Stimulated activated CD8-positive, alpha-beta memory T cell treated with anti-CD3 and anti-CD28 coated beads, Interleukin-4, amount 100 ng/mL, for 1 hour (primary cell): ENCODE measurements at places on chromosomes 7 and 10.

DNA sequence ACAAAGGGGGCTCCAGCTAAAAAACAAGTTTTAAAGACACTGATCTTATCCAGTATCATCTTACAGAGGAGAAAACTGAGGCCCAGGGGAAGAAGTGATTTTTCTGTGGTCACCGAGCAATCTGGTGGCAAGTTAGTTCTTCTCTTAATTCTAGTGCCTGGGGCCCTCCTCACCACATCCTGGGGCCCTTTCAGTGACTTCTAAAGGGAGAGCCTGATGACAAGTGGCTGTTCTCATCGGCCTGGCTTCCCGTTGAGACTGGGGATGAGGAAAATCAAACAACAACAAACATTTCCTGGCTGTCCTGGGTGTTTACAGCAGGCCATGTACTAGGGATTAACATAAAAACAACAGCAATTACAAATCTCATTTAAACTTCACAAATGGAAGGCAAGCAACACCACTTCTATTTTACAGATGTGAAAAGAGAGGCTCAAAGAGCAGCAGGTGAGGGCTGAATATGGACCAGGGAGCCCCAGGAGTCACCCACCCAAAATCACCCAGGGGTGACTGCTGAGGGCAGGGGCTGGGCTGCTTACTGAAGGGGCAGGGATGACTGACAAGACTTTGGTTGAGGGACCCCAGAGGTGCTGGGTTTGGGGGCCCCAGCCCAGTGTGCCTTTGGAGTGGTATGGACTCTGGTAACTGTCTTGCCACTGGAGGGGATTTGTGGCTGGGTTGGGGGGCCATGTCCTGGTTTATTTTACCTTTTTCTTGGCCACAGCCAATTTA lies 24.7 kb upstream of the MTPAP start:
- DNase-seq: no peak

GRCh38 chr10:79026341-79026761 lies 42.4 kb upstream of the ZMIZ1 start:
- DNase-seq: no peak

DNA sequence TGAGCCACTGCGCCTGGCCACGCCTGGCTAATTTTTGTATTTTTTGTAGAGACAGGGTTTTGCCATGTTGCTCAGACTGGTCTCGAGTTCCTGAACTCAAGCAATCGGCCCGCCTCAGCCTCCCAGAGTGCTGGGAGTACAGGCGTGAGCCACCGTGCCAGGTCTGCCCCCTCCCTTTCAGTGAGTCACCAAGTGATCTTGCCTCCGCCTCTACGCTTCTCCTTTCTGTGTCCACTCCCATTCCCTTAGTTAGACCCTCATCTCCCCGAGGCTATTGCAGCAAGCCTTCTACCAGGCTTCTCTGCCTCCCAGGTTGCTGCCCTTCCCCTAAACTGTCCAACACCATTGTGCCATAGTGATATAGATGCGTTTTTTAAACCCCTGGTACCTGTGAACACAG lies 32.9 kb downstream of the CDC123 start:
- DNase-seq: no peak

GRCh38 chr10:79266543-79267312 lies 80.5 kb upstream of the PPIF start:
- DNase-seq: no peak

GRCh38 chr7:92833766-92834506 lies 2.4 kb downstream of the CDK6 start:
- DNase-seq: peak; percentile 50

GRCh38 chr10:119401671-119402395 lies 140.7 kb downstream of the RGS10 start:
- DNase-seq: no peak

- DNase-seq: no peak
Measured at GRCh38 chr7:94591176-94591575, 64.8 kb downstream of the SGCE start.
